ENCODE measurements at places on chromosomes 12 and 14. TPM values are rescaled to one million over a fixed set of nuclear protein-coding genes. Genes with fewer than 3 reads are reported as not detected.
A peak's percentile ranks its signal among the peaks of the same experiment; 100 is the strongest.

DNA sequence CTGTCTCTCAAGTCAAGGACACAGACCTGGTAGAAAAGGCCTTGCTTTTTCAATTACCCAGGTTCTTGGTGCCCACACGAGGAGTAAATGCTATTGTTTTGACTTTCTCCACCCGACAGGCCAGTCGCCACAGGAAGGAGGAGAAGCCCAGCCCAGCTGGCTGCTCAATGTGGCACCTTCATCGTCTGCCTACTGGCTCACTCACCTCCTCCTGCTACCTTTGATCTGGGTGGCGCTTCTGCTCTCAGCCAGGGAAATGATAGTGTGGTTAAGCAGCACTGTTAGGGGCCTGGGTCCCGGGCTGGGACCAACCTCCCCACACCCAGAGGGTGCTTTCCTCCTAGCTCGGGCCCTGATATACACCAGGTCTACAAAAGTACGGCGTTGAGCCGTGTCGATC lies 75.0 kb upstream of the FZD10 start:
- no peak for DNase-seq

DNA sequence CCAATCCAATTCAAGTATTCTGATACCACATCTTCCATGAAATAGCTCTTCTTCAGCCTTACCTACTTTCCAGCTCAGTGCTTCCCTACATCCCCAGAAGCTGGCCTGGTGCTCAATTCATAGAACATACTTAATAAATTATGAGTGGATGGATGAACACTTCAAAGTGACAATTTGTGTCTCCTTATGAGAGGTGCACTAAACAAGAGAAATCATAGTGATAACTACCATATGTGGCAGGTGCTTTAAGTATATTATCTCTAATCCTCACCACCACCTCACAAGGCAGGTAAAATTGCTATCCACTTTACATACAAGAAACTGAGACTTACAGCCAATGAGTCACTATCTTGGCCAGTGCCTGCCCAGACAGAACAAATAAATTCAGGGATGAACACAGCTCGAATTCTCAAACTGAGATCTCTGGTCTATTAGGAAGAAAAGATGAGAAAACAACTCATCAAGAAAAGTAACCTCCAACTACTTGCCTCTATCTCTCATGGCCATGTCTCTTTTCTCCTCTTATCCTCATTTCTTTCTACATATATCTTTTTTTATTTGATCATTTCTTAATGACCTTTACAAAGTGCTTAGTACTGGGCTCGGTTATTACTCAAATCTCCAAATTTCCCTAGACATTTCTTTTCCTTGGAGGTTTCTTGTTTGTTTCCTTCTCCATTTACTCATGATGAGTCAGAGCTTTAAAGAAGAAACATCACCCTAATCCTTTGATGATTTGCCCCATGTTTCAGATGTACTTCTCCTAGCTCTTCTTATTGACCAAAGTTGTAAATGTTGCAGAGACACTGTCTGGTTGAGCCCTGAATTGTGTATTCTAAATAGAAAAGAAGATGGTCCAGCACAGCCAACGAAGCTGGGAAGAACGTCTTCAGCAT lies 161.5 kb downstream of the RPS29 start:
- DNase-seq = peak; percentile 27

DNA sequence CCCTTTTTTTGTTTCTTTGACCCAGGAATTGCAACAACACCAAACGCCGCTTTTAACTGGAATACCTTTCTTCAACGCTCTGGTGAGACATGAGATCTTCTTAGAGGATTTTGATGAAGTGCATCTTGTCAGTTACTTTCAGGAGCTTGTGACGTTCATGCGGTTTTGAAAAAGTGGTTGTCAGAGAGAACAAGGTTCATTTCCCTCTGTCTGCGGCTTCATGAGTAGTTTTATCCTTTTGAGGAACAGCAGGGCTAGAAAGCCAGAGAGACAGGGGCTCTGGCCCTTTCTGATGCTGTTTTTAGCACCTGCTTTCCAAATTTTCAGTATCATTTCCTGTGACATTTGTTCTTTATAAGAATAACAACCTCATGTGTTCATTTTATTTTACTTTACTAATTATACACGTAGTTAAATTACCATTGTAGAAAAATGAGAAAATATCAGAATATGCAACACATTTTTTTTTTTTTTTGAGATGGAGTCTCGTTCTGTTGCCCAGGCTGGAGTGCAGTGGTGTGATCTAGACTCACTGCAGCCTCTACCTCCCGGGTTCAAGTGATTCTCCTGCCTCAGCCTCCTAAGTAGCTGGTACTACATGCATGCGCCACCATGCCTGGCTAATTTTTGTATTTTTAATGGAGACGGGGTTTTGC lies 61.8 kb downstream of the GLT1D1 start:
- no peak for DNase-seq

The GPR137C gene
- total RNA-seq = 2.3 TPM

DNA sequence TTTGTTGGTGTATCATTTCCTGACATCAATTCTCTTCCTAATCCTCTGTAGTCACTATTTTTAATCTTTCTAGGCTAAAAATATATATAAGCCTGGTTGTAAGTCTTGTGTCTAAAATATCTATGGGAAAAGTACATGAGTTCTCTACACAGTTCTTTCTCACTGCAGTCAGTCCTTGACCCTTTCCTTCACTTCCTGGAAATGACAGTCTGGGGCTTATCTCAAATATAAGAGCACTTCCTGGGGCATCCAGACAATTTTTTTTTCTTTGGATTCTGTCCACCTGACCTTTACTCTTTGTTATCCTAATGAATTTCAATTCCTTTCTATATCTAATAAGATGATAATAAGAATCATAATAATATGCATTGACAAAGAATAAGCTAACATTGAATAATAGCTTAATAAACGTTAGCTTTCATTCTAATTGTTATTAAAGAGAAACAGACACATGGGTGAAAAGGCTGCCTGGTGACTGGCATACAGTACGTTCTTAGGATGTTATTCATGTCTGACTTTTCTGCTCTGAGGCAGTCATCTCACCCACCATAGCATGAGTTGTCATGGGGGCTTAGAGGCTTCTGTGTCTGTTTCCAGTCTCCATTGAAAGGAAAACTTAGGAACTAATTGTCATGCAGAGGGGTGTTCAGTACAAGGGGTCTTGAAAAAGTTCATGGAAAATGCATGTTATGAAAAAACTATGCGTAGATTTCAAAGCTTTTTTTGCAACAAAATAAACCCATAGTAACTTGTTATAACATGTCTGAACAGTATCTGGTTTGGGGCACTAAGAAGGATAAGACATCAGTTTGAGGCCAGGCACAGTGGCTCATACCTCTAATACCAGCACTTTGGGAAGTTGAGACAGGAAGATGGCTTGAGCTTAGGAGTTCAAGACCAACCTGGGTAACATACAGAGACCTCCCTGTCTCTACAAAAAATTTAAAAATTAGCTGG lies 66.2 kb upstream of the DNM1L start:
- DNase-seq = no peak

The ENDOU gene
- total RNA-seq = 0.51 TPM

DNA sequence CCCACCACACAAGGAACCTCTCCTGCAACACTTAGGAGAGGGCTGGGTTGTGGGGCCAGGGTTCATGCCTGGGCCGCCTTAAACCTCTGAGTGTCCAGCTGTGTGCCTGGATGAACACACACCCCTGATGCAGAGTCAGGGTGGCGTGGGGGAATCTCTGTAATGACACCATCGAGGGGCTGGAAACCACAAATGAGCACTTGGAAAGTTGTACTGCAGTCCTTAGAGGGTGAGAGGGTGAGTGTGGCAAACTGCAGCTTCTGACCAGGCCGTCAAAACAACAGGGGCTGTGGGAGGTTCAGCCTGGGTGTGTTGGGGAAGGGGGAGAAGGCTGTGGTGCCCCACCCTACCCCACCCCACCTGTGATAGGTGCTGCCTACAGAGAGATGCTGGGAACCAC lies 12.4 kb upstream of the KRT5 start:
- DNase-seq = no peak

The EMP1 gene
- 679 TPM for total RNA-seq
